Naive B cell (primary cell): ENCODE measurements at places on chromosomes 2 and 18. TPM values are rescaled to one million over a fixed set of nuclear protein-coding genes. Genes with fewer than 3 reads are reported as not detected.

The NCKAP5 gene
- not detected for polyA plus RNA-seq

DNA sequence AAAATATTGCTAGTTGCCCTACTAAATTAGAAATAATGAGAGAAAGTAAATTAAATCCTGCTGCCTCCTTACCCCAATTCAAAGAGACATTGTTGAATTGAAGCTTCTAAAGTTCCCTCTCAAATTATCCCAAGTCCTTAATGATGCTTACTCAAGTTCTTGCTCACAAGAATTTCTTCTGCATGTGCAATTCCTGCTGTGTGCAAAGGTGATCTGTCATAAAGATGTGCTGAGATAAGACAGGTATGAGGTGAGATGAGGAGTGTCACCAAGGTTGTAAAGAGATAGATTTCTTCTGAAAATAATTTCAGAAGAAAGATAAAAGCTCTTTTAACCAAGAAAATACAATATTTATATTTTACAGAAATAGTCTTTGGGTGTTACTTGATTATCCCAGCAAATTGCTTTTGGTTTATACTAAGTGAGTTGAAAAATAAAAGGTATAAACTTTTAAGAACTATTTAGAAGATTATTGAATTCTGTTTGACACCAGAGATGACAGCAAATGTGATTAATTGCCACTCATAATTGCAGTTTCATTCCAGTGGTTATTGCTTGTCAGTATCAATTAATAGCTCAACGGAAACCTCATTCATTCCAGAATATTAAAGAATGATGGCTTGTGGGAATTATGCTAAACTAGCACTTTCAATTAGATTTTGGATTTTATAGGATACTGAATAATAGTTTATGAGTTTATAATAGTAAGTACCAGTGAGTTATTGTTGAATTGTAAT lies 674.3 kb downstream of the STK39 start:
- H3K27ac ChIP-seq = no peak overlapping the region
- no peaks in the 10 kb centered on the region for H3K27me3 ChIP-seq
- DNase-seq = no peak

DNA sequence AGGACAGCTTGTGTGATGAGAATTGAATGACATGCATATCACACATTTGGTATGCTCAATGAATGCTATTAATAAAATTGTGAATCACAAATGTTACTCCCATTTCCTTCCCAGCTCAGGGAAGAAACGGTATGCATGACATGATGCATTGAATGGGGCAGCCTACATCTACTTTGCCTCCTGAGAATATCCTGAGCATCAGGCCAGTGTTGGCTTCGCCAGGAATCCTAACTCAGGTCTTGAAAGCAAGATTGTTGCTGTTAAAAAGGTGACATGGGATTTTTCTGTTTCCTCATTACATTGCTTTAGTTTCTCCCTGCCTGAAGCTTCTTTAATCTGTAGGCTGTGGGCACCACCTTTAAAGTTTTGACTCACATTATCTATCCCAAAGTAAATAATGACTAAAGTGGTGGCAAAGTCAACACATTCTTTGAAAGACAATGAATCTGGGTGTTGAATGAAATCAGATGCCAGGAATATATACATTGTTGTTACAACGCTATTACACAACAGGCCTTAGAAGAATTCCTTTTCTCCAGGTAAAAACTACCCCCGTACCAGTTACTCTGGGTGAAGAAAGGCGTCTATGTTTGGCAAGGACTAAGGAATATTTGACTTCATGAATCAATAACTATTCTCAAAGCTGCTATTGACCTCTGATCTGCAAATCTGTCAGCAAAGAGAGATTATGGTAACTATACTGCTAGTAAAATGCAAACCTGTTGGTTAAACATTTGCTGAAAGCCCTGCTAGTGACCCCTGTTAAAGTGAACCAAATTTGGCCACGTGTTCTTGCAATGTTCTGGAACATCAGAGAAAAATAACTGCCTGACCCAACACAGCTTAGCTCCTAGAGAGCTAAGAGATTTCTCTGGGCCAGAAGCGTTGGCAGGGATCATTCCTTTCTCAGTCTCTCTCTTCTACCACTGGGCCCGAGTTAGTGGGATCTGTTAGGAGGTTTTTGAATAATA lies 30.5 kb upstream of the NEDD4L start:
- H3K27me3 ChIP-seq = peaks cover 19% of the 10 kb centered on the region
- peaks cover 26% of the 10 kb centered on the region for H3K4me1 ChIP-seq
- no peak overlapping the region for H3K27ac ChIP-seq
- H3K4me3 ChIP-seq = no peak overlapping the region
- H3K36me3 ChIP-seq = peaks cover 8% of the 10 kb centered on the region

DNA sequence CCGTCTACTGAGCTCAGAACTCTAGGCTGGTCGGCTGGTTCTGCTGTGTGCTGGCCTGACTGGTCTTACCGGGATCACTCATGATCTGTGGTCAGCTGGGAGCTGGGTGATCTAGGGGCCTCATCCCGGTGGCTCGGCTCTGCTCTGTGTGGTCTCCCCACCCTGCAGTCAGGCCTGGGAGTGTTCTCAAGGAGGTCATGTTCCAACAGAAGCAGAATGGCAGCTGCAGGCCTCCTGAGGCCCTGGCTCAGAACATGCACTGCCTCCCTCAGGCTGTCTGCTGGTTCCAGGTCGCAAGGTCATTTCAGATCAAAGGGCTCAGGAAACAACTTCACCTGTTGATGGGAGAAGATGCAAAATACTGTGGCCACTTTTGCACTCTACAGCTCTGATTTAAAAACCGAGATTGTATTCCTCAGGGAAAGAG lies 81.1 kb upstream of the RFX8 start:
- H3K4me3 ChIP-seq = no peak overlapping the region
- H3K36me3 ChIP-seq = no peaks in the 10 kb centered on the region
- peaks cover 2% of the 10 kb centered on the region for H3K4me1 ChIP-seq
- no peak overlapping the region for H3K27ac ChIP-seq
- DNase-seq = no peak

The CD226 gene
- 0.11 TPM for polyA plus RNA-seq

The C2orf78 gene
- 0.12 TPM for polyA plus RNA-seq

The PCBP1 gene
- polyA plus RNA-seq = 116 TPM

- H3K27me3 ChIP-seq = no peaks in the 10 kb centered on the region
- peak within 1 kb of the TSS; percentile 97 for H3K4me3 ChIP-seq
- DNase-seq = peak; percentile 41
- no peaks in the 10 kb centered on the region for H3K36me3 ChIP-seq
- peak within 1 kb of the TSS; percentile 86 for H3K27ac ChIP-seq
Observed at GRCh38 chr2:202871300-202872141, at the start of gene ICA1L. Gene ICA1L (minus strand): TSS chr2:202871766. CDS start chr2:202829009, 42,757 bp downstream.

The LOXL3 gene
- polyA plus RNA-seq = not detected

The CYP26B1 gene
- not detected for polyA plus RNA-seq

DNA sequence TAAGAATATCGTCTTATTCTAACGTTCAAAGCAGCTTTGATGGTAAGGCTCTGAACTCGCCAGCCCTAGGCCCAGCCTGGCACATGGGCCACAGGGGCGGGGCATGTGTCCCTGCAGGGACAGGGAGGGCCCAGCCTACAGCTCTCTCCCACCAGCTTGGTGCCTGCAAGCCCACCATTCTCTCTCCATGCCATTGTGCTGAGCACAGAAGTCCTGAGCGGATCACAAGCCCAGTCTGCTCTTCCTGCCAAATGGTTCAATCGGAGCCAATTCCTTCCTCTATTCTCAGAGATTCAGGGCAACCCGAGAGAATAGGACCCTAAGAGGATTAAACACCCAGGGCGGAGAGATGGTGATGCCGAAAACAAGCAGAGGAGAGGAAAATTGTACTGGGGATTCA lies 50.3 kb upstream of the APCDD1 start:
- no peak overlapping the region for H3K27ac ChIP-seq
- H3K4me1 ChIP-seq = peaks cover 17% of the 10 kb centered on the region
- H3K27me3 ChIP-seq = no peaks in the 10 kb centered on the region

DNA sequence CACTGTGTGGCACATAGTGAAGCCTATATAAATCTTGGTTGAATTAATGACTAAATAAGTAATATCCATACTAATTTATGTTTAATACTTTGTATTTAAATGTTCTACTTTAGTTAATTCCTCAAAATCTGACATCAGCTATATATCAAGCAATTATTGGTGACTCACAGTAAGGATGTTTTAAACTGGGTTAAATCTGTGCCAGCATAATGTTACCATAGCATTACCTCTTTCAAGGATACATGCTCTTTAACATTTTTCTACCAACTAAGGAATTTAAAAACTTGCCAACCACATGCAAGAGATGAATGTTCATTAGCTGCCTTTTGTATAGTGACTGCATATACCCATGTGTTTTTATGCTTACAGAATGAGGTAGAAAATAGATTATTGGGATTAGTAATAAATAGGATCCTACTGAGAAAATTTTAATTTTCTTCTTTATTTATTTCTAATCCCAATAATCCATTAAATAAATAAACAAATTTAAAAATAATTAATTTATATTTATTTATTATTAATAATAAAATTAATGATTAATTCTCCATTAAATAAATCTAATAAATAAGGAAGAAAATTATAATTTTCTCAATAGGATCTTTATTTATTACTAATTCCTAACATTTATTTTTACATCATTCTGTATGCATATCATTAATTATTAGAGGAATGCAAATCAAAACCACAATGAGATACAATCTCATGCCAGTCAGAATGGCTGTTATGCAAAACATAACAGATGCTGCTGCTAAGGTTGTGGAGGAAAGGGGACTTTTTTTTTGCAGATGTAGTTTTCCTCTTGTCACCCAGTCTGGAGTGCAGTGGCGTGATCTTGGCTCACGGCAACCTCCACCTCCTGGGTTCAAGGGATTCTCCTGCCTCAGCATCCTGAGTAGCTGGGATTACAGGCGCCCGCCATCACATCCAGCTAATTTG lies 410.7 kb upstream of the DSEL start:
- DNase-seq = no peak
- H3K36me3 ChIP-seq = no peaks in the 10 kb centered on the region
- H3K27ac ChIP-seq = no peak overlapping the region

The BABAM2 gene
- polyA plus RNA-seq = 55.6 TPM

DNA sequence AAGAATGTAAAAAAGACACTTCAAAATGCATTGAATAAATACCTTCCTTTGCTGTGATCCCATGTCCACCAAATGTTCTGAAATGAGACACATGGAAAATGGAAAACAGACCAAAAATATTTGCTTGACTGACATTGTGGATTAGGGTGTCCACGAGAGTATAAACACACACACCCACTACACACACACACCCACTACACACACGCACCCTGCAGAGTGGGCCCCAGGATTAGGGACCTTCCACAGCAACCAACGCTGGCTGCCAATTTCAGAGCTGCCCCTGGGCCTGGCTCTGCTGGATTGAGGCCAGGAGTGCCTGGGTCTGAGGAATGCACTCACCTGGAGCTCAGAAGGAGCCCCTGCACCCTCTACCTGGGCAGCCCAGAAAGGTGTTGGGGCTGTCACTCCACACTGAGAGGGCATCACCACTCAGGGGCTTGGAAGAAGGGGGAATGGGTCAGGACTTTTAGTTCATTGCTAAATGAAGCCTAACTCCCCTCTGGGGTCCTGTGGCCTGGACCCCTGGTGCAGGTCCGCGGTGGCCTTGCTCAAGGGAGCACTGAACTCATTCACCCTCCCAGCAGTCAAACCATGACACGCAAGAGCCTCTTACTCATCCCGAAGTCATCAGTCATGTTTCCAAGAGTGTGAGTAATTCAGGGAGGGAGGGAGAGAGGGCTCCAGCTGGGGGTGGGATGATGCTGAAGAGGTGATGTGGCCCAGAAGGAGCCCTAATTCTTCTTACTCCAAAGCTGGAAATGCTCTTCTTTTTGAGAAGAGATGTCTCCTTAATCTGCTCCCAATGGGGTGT lies 50.2 kb upstream of the PLB1 start:
- H3K27ac ChIP-seq = no peak overlapping the region
- peaks cover 15% of the 10 kb centered on the region for H3K27me3 ChIP-seq
- no peaks in the 10 kb centered on the region for H3K36me3 ChIP-seq
- no peaks in the 10 kb centered on the region for H3K4me1 ChIP-seq
- H3K4me3 ChIP-seq = no peak overlapping the region

The KIAA2012 gene
- polyA plus RNA-seq = not detected

DNA sequence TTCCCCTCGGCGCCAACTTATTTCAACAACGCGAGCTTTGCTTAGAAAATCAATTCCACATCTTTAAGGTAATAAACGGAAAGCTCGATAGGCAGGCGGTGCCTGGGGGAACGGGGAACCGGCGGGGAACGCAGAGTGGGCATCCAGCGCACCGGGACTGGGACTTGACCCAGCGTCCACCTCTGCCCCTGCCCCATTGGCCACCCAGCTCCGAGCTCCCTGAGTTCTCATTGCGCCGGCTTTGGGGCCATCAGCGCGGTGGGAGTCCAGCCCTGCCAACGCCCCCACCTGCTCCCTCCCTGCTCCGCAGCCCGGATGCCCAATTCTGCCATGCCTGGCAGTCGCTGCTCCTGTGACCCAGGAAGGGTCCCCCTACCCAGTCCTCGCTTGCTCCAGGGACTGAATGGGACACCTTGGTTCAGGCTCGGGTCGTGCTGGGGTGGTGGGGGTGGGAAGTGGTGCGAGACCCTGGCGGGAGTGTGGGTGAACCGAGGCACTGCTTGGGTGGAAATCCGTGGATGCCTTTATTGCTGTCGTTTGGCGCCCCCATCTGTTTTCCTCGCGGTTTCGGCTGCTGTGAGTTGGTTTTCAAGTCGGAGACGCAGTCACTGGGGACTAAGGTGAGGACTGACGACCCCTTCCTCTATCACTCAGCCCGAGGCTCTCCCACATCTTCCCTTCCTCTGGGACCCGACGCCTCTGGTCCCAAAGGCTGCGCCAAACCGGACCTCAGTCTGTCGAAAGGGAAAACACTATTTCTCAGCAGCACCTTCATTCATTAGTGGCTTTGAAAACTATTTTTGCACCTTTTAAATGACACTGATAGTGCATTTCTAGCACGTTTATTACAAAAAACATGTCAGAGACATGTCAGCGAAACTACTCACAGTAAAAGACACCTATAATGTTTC lies 2.4 kb upstream of the EVX2 start:
- peaks cover 4% of the 10 kb centered on the region for H3K36me3 ChIP-seq
- peaks cover 13% of the 10 kb centered on the region for H3K4me1 ChIP-seq
- no peak for DNase-seq
- peaks cover 88% of the 10 kb centered on the region for H3K27me3 ChIP-seq
- H3K27ac ChIP-seq = no peak overlapping the region

DNA sequence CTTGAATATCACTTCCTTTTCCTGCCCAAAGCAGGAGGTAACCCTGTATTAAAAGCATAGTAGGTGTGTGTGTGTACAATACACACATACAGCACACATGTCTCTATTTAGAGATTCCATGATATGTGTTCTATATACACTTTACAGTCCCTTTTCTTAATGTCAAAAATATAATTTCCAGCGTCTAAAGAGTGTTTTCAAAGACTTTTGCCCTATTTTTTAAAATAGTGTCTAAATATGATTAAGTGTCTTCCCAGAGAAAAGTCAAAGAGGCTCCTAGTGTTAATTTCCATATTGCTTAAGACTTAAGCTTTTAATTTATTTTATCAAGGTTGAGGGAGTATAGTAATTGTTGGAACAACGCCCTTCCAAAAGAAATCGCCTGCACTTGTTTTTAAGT lies 420.3 kb upstream of the POU3F3 start:
- H3K4me1 ChIP-seq = peaks cover 6% of the 10 kb centered on the region
- H3K4me3 ChIP-seq = no peak overlapping the region
- H3K27ac ChIP-seq = no peak overlapping the region

GRCh38 chr2:124018890-124019289 lies 6.2 kb upstream of the CNTNAP5 start:
- H3K27ac ChIP-seq = no peak overlapping the region
- DNase-seq = no peak
- H3K27me3 ChIP-seq = peaks cover 13% of the 10 kb centered on the region
- no peaks in the 10 kb centered on the region for H3K36me3 ChIP-seq
- H3K4me1 ChIP-seq = no peaks in the 10 kb centered on the region
- no peak overlapping the region for H3K4me3 ChIP-seq

The DCC gene
- not detected for polyA plus RNA-seq
